T-cell (primary cell): ENCODE measurements at places on chromosomes 2 and 18. TPM values are rescaled to one million over a fixed set of nuclear protein-coding genes. Genes with fewer than 3 reads are reported as not detected.

- DNase-seq, result no peak
- no peak overlapping the region for H3K4me3 ChIP-seq
- H3K36me3 ChIP-seq, result no peaks in the 10 kb centered on the region
- H3K27me3 ChIP-seq, result no peaks in the 10 kb centered on the region
- H3K27ac ChIP-seq, result no peak overlapping the region
- H3K4me1 ChIP-seq, result no peaks in the 10 kb centered on the region
Observed at GRCh38 chr2:236120141-236120601, 48.0 kb downstream of the GBX2 start.

GRCh38 chr2:20611077-20611843, 39.6 kb downstream of the HS1BP3 start:
- no peak overlapping the region for H3K27ac ChIP-seq
- DNase-seq, result no peak
- no peak overlapping the region for H3K4me3 ChIP-seq
- H3K27me3 ChIP-seq, result no peaks in the 10 kb centered on the region
- no peaks in the 10 kb centered on the region for H3K4me1 ChIP-seq
- H3K36me3 ChIP-seq, result no peaks in the 10 kb centered on the region

Gene CNRIP1
- not detected for total RNA-seq

Gene IL36B
- total RNA-seq, result not detected

DNA sequence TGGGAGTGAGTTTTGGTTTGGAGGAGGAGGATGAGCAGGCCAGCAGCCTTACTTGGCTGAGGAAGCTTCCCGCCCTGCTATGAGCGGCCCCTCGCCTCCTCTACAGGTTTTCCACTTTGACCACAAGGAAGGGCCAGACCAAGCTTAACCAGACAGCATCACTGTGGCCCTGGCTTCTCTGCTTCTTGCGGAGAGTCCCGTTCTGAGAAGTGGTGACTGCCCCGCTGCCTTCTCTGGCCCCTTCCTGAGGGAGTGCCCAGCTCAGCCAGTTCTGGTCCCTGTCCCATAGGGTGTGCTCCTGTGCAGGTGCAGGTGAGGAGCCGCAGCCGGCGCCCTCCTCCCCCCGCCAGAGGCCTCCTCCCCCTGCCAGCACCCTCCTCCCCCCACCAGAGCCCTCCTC, 101.0 kb downstream of the FAM210A start:
- no peaks in the 10 kb centered on the region for H3K27me3 ChIP-seq
- H3K36me3 ChIP-seq, result peaks cover 3% of the 10 kb centered on the region
- no peak overlapping the region for H3K4me3 ChIP-seq
- DNase-seq, result no peak
- H3K27ac ChIP-seq, result no peak overlapping the region
- H3K4me1 ChIP-seq, result peaks cover 16% of the 10 kb centered on the region

DNA sequence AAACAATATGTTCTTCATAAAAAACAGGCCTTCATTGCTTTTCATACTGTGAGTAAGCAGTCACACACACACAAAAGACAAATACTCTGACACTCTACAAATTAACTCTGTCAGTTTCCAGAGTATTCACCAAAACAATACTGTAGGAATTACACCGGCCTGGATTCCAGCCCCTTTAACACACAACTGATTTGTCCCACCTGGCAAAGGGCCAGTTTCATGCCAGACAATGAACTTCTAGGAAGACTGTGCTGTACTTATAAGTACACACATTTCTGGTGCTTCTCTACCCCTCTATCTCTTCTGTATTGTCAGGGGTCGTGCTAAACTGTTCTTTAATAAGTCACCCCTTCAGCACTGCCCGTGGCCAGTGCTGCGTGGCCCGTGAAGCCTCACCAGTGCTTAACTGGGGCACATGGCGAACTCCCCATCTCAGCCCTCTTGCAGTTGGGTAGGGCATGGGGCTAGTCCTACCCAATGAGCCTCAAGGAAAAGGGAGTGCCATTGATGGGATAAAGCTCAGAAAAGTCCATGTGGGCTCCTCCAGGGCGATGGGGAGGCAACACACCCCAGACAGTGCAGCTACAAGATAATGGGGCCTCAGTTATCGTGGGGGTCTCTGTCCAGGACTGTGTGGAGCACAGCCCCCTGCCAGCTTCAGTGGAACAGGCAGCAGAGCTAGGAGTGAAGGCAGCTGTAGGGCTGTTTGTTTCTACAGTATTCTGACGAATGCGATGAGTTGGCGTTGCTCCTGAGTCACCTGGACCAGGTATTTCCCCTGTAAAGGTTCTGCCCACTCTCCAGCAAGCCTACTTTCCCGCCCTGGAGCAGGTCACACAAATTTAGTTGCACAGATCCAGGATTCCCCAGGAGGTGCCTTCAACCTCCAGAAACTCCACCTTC, 99.0 kb downstream of the SP3 start:
- H3K27me3 ChIP-seq, result no peaks in the 10 kb centered on the region
- no peaks in the 10 kb centered on the region for H3K4me1 ChIP-seq

GRCh38 chr2:203694191-203694590, 12.2 kb upstream of the CD28 start:
- no peak overlapping the region for H3K27ac ChIP-seq
- DNase-seq, result no peak
- H3K36me3 ChIP-seq, result no peaks in the 10 kb centered on the region
- H3K4me3 ChIP-seq, result no peak overlapping the region

DNA sequence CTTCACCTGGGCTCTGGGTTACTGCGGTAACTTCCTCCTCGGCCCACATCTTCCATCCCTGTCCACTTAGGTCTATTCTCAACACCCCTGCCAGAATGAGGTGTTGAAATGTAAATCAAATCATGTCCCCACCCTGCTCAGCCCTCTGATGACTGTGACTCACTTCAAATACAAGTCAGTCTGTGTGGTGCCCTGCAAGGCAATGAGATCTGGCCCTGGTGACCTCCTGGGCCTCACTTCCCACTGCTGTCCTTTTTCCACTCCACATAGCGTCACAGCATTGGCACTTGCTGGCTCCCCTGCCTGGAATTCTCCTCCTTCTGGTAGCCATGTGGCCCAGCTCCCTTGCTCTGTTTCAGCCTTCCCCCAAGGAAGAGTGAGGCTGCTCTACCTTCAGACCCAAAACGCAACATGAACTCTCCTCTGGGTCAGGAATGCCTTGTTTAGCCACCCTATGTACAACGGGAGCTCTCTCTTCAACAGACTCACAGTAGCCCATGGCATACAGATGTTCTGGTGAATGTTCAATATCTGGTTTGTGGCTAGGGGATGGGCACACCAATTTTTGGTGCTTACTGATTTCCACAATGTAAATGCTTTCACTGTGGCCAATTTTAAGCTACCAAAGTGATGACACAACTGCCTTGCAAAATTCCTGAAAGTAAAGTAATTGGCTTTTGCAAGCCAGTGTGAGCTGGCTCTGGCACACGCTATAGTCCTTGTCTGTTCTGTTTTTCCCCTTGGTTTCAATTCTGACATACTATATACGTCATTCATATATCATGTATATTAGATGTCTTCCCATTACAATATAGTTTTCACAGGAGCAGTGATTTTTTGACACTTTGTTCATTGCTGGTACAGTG, 550.3 kb upstream of the HS6ST1 start:
- no peak overlapping the region for H3K27ac ChIP-seq
- H3K36me3 ChIP-seq, result no peaks in the 10 kb centered on the region
- DNase-seq, result no peak
- H3K4me1 ChIP-seq, result no peaks in the 10 kb centered on the region

Gene RRM2
- total RNA-seq, result 3.0 TPM

DNA sequence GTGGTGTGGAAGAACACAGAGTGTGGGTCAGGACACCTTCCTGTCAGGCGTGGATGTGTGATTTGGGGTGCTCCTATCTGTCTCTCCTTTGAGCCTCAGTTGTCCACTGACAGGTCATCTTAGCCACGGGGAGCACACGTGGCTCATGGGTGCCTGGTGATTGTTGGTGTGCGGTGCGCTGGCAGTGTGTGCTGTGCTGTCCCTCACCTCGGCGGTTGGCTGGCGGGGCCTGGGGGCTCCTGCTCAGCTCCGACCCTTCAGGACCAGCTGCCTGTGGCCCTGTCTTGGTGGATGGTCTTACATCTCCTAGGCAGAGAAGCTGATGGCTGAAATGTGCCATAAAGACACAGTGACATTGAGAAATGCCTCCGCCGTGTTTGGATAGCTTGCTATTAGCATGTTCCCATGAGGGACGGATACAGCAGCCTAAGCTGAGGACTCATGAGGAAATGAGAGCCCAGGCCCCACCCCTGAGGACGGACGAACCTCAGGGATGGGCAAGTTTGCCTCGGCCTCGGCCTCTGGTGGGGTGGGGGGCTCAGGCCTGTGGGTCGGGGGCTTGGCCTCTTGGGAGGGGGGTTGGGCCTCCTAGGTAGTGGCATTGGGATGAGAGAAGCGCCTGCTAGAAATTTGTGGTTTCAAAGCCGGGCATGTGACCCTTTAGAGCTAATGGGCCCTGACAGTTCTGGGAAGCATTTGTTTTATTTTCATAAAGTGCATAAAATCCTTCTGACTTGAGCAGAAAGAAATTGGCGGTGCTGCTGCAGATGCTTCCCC, 20.3 kb upstream of the ASB1 start:
- H3K4me1 ChIP-seq, result peaks cover 20% of the 10 kb centered on the region
- no peaks in the 10 kb centered on the region for H3K27me3 ChIP-seq
- H3K36me3 ChIP-seq, result no peaks in the 10 kb centered on the region
- DNase-seq, result no peak
- H3K27ac ChIP-seq, result peak overlapping the region; percentile 65
- H3K4me3 ChIP-seq, result no peak overlapping the region

- H3K27me3 ChIP-seq, result no peaks in the 10 kb centered on the region
- H3K36me3 ChIP-seq, result peaks cover 44% of the 10 kb centered on the region
- no peaks in the 10 kb centered on the region for H3K4me1 ChIP-seq
Observed at GRCh38 chr2:121388371-121388770, 103.4 kb upstream of the TFCP2L1 start.

- H3K4me3 ChIP-seq, result no peak overlapping the region
- peaks cover 5% of the 10 kb centered on the region for H3K4me1 ChIP-seq
- no peak overlapping the region for H3K27ac ChIP-seq
- DNase-seq, result no peak
Observed at GRCh38 chr2:70619167-70619566, 65.5 kb upstream of the TGFA start.

Gene DNAH6
- total RNA-seq, result 0.56 TPM

DNA sequence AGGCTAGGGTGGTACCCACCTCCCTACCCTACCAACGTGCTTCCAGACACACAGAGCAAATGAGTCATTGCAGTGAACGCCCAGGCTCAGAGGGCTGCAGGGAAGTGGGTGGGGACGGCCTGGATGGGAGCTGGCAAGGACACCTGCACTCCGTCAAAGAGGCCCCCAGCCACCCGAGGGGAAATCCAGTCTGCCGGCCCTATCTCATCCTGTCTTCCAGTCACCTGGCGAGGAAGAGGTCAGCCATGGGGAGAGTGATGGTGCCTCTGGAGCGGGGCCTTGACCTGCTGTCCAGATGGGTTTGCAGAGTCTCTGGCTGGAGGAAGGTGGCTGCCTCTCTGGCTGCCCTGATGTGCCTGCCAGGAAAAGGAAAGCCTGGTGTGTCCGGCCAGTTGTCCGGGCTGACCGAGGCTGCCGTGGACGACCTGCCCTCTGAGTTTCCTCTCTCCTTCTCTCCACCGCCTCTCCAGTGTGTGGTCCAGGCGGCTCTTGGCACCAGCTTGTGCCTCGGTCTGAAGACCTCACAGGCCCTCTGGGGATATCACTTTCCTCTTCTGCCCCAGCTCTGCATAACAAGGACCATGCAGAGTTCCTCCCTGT, 209.7 kb upstream of the COPS8 start:
- no peak for DNase-seq
- H3K27ac ChIP-seq, result no peak overlapping the region
- H3K27me3 ChIP-seq, result peaks cover 3% of the 10 kb centered on the region
- no peaks in the 10 kb centered on the region for H3K4me1 ChIP-seq

GRCh38 chr2:237350597-237350996, 63.4 kb downstream of the COL6A3 start:
- H3K4me1 ChIP-seq, result no peaks in the 10 kb centered on the region
- H3K27ac ChIP-seq, result no peak overlapping the region
- no peak for DNase-seq

- H3K4me1 ChIP-seq, result peaks cover 8% of the 10 kb centered on the region
- no peaks in the 10 kb centered on the region for H3K27me3 ChIP-seq
- H3K36me3 ChIP-seq, result no peaks in the 10 kb centered on the region
Observed at GRCh38 chr2:63591566-63592175, 2.9 kb downstream of the MDH1 start.

DNA sequence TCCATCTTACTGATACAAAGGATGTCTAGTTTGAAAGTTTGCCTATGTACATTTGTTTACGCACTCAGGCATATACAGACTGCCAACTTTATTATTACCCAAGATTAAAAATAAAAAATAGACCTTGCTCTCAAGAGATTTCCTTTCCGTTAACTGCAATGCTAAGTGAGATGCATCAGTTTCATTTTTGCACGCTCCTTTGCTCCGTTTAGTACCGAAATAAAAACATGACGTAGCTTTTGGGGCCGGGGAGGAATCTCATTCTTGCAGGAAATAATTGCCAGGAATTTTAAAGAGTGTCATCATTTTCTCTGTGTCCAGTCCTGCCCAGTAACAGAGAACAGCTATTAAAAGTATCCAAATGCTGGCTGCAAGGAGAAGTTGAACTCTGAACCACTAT, 169.5 kb downstream of the SLC8A1 start:
- H3K27me3 ChIP-seq, result no peaks in the 10 kb centered on the region
- no peaks in the 10 kb centered on the region for H3K36me3 ChIP-seq
- no peak overlapping the region for H3K27ac ChIP-seq
- DNase-seq, result no peak
- H3K4me1 ChIP-seq, result no peaks in the 10 kb centered on the region

Gene DPYSL5
- not detected for total RNA-seq

DNA sequence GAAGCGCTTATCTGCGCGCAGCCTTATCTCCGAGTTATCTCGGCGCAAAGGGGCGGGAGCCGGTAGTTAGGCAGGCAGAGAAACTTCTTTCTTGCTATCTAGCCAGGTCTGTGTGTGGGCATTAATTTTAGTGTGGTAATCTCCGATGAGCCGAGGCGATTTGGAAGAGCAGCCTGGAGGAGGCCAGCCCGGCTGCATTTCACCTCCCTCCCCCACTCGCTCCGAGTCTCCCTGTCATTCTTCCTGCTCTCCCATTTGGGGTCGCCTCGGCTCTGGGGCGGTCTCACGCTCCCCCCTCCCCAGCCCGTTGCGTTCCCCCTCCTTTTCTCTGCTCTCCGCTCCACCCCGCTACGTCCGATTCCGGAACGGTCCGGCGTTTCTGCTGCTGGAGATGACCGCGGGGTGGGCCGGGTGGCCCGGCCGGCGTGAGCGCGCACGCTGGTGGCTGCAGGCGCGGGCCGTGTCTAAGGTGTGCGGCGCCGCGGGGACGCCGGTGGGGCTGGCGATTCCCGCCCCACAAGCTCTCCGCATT, 566 bp downstream of the GATA6 start:
- H3K4me3 ChIP-seq, result peak overlapping the region; percentile 55
- no peak overlapping the region for H3K27ac ChIP-seq
- peaks cover 89% of the 10 kb centered on the region for H3K27me3 ChIP-seq
- H3K36me3 ChIP-seq, result no peaks in the 10 kb centered on the region

DNA sequence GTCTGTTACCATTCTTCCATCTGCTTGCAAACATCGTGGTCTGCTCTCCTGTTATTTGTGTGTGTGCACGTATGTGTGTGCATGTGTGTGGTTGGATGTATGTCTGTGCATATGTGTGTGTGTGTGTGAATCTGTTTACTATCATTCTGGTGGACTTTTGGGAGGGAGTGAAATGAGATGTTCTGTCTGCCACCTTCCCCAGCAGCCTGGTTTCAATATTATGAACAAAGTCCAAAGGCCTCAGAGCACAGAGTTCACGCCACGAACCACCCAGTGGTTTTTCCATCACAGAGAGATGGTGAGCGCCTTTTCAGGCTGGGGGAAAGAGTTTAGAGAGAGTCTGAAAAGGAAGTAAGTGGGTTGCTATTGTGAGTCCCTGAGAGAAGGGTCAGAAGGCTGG, 67.1 kb upstream of the YWHAQ start:
- no peak overlapping the region for H3K4me3 ChIP-seq
- no peak for DNase-seq
- no peaks in the 10 kb centered on the region for H3K27me3 ChIP-seq
- H3K27ac ChIP-seq, result no peak overlapping the region
- H3K36me3 ChIP-seq, result no peaks in the 10 kb centered on the region
